ENCODE measurements at places on chromosomes 16 and 17.

DNA sequence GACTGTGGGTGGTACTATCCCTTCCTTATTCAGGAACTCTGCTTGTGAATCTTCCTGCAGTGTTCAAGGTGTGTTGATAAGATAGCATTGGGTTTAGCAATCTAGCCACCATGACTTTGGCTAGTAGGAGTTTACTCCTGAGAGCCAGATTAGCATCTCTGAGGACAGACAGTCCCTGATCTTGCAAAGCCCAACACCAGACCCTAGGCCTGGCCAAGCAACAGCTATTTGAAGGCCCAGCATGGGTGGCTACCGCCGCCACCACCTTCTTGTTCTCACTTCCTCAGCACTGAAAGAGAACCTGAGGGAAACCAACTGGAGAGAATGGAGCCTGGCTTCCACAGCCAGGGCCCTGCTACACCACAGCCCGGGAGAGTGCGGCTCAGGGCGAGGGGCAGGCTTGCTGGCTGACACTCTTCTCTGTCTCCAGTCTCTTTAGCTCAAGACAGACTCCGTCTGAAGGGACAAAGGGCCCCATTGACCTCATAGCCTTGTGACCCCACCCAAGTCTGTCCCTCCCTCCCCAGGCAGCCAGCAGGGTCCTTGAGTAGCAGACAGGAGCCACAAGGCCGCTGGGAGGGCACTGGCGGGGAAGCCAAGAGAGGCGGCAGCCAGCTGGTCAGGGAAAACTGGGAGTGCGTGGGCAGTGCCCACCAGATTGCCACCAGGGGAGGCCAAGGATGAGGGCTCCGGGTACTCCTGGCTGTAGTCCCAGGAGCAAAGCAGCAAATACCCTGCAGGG is 10.9 kb upstream of the ARHGAP23 start:
- peak; percentile 26 for DNase-seq

DNA sequence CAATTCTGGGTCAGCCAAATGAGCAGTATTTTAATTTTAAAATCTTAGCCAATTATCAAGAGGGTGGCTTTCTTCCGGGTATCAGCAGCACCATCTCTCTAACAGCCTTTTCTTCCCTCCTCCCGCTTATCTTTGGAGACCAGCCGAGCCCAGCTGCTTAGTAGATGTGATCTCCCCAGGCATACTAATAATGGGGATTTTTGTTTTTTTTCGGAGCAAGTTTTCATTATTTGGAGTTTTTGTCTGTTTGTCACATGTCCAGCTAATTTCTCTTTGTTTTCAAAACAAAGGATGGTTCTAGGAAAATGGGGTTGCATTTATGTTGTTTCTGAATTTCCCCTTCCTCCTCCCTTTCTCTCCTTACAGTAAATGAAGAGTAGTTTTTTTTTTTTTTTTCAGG is 170.5 kb upstream of the MPHOSPH6 start:
- DNase-seq, result no peak

- DNase-seq, result no peak
Observed at GRCh38 chr16:50530277-50531236, 17.6 kb upstream of the NKD1 start.

DNA sequence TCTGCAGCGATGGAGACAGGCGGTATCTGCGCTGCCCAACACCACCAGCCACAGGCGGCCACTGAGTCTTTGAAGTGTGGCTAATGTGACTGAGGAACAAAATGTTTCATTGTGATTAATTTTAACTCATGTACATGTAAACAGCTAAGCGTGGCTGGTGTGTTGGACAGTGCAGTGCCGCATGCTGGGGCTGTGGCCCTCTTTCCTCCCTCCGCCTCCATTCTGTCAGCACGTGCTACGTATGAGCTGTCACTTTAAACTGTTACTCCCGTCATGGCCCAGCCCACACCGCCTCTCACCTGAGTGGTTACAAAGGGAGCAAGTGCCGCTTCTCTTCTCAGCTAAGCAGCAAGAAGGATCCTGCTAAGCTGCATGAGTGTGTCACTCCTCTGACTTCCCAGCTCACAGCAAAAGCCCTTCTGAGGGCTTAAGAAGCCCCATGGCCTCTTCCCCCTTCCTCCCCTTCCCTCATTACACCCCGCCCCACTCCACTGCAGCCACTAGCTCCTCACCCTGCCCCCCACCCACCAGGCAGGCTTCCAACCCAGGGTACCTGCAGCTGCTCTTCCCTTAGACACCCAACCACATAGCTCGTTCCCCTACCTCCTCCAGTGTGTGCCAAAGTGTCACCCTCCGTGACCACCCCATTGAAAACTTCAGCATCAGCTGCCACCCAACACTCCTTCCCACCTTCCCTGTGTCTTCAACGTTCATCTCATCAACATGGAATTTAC is 15.0 kb downstream of the HASPIN start:
- DNase-seq, result no peak

GRCh38 chr16:85927959-85928358 is 29.0 kb downstream of the IRF8 start:
- DNase-seq, result no peak
